ENCODE measurements at places on chromosomes 2 and 18.
A peak's percentile ranks its signal among the peaks of the same experiment; 100 is the strongest.

GRCh38 chr2:37865640-37866039, 59.4 kb upstream of the RMDN2 start:
- DNase-seq: no peak

GRCh38 chr2:94879982-94880377, 8.8 kb downstream of the TEKT4 start:
- no peak for DNase-seq

- no peak for DNase-seq
These were observed 114.8 kb upstream of the PTPRM start for GRCh38 chr18:7452331-7452730.

- no peak for DNase-seq
These were observed 370.9 kb downstream of the CNTNAP5 start for GRCh38 chr2:124395961-124396360.

DNA sequence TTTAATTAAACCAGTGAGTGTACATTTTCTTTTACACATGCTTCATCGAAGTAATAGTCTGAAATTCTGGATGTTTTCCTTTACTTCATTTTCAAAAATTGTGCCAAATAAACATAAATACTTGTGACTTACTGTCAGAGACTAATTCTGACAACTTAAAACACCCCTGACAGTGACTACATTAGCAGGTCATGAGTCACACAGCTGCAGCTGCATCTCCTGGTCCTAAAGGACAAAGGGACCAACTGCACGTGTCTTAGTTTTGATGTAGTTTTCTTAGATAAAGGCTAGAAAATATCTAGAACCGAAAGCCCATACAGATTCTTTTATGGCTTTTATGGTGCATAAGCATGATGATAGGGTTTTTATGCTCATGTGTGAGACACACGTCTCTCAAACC, 29.6 kb upstream of the DSC3 start:
- DNase-seq: no peak

DNA sequence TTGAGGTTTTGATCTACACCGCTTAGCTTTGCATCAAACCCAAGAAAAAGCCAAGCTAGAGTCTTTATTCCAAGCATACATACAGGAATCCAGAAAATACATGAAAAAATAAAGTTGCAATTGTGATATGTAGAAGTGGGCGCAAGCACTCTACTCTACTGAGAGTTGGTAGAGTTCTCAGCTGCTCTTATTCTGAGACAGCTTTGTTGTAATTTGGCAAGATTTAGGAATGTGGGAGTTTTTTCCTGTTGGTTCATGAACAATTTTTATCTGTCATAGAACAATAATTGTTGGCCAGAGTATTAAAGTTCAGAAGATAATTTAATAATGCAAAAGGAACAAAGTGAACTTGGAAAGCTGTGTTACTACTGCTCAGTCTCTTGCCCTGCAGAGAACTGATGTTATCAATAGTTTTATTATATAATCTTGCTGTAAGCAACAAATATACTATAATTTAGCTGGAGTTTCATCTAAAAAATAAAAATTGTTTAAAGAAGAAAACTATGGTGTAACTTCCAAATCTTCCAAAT, 302.0 kb upstream of the RND3 start:
- DNase-seq: no peak

GRCh38 chr2:18871430-18871829, 282.1 kb upstream of the NT5C1B start:
- DNase-seq: no peak

GRCh38 chr2:218776488-218776887, 5.5 kb upstream of the CYP27A1 start:
- no peak for DNase-seq

- DNase-seq: no peak
These were observed 556.4 kb downstream of the ERBB4 start for GRCh38 chr2:211982162-211982561.

DNA sequence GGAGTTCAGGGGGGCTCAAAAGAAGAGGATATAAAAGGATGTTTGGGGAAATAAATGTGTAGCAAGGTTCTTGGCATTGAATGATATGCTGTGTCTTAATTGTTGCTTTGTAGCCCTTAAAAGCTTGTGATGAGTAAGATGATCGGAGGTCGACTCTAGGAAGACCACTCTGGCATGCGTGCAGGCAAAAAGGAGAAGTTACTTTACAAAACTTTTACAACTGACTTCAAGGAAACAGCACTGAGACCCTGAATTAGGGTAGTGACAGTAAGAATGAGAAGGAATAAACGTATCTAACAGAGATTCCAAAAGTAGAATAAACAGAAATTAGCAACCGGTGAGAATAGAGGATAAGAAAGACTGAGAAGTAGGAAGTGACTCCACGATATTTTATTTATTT, 228.7 kb upstream of the TANK start:
- DNase-seq: no peak

DNA sequence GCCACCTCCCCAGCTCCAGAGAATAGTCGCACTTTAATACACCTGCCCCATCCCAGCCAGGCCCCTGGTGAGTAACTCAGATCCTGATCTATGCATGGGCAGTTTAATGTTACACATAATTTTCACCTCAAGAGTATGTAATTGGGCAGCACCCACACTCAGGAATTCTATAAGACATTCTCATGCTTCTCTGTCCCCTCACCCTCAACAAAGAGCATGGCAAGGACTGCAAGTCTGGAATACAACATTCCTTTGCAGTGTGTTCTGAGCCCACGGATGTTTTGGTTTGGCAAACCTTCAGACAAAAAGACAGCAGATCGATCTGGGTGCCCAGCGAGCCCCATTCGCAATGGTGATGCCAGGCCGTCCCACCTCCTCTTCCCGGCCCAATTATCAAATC, 4.9 kb upstream of the SLC14A1 start:
- DNase-seq: no peak

- DNase-seq: no peak
These were observed 119.4 kb downstream of the TMEM18 start for GRCh38 chr2:557635-558301.

GRCh38 chr2:119408221-119408619, 23.4 kb upstream of the TMEM37 start:
- no peak for DNase-seq

GRCh38 chr18:21439431-21439846, 161.1 kb downstream of the ESCO1 start:
- DNase-seq: no peak

DNA sequence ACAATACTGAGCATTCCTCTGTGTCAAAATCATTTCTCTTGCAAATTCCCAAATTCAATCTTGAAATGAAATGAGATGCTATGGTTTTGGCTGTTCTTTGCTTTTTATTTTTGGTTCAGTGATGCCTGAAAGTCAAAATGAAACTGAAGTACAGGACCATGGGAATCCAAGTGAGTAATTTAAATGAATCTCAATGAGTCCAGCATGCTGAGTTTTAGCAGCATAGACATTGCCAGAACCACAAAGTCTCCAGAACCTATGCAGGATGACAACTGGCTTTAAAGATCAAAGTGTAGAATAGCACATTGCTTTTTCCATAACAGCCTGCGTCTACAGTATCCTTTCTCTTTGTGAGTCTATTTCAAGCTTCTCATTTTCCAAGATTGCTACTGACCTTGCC, 1050.7 kb upstream of the PIK3C3 start:
- no peak for DNase-seq

- no peak for DNase-seq
These were observed 174.0 kb upstream of the NT5C1B start for GRCh38 chr2:18763338-18763737.

- DNase-seq: no peak
These were observed 336.7 kb upstream of the CNTNAP5 start for GRCh38 chr2:123688231-123688940.

DNA sequence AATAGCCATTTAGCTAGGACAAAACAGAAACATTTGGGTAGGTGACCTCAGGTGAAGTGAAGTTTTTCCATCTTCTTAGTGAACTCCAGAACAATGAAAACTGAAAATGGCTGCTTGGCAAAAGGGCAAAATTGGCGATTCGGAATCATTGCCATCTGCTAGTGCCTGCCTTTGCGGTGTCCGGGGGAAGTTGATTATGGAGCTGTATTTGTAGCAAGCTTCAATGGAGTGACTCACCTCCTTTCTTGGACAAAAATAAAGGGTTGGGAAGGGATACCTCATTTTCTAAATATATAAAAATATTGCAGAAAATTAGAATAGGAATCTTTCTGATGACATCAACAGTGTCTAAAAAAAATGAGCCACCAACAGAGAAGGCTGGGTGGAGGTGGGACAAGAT, 460.5 kb downstream of the TGIF1 start:
- no peak for DNase-seq

DNA sequence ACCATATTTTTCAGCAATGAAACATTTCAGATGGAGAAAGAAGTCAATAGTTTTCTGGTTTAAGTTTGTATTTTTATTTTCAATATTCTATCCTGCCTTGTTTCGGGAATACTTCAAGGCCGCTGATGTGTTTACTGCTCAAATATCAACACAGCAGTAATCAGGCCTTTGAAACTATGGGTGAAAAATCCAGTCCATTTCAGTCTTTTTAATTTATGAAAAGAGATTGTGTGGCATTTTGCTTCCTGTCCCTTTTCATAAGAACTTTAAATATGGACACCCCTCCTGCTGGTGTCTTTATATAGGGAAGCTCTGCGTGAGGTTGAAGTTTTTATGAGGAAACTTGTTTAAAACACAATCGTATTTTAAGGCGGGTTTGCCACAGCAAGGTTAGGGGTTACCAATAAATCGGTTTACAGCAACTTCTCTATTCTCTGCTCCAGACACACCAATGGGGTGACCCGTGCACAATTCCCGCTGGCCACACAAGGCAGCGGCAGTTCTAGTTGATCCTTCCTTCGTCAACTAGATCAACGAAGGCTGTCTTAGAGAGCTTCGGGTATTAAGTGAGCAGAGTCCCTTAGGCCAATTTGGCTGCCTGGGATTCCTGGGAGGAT, 1.2 kb upstream of the TANC1 start:
- no peak for DNase-seq

DNA sequence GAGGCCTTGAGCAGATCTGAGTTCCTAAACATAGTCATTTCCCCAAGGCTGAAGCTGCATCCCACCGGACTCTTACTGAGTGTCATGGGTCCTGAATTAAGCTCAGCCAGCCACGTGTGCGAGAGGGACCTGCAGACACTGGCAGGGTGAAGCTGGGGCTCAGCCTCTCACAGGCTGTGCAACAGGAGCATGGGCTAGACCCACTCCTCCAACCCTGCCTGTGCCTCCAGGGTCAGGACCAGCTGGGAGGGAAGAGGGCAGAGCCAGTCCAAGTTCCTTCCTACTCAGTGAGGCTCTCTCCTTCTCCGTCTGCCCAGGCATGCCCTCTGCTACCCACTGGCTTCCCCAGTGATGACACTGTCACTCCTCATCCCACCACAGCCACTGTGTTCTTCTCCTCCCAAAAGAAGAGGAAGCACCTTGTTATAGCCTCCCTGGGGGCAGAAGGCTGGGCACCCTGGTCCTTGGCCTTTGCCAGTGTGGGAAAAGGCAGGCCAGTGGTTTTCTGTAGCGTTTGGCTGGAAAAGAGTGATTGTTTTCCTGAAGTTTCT, 78.9 kb downstream of the KCNF1 start:
- DNase-seq: no peak

DNA sequence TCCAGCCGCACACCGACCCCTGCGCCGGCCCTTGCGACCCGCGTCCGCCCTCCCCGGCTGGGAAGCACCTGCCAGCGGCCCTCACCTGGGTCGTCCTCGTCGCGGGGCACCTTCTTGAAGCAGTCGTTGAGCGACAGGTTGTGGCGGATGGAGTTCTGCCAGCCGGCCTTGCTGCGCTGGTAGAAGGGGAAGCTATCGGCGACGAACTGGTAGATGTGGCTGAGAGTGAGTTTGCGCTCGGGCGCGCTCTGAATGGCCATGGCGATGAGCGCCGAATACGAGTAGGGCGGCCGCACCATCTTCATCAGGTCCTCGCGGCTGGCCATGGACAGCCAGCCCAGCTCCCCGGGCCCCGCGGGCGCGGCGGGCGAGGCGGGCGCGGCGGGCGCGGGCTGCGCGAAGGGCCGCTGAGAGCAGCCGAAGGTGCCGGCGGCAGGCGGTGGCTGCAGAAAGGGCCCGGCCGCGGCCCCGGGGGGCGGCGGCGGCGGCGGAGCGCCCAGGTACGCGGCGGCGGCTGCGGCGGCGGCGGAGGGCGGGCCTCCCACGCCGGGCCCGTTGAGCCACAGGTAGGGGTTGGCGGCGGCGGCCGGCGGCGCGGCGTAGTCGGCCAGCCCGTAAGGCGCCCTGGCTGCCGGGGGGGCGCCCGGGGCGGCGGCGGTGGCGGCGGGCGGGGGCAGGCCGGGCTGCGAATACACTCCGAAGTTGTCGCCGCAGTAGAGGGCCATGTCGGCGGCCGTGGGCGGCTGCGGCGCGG, 505 bp downstream of the FOXI3 start:
- DNase-seq: no peak

- DNase-seq: peak; percentile 95
These were observed 68.4 kb downstream of the MCFD2 start for GRCh38 chr2:46847185-46847710.

- DNase-seq: no peak
These were observed 90.3 kb downstream of the PIK3C3 start for GRCh38 chr18:42045346-42045745.

- no peak for DNase-seq
These were observed 162.2 kb downstream of the BAZ2B start for GRCh38 chr2:159454185-159454584.

DNA sequence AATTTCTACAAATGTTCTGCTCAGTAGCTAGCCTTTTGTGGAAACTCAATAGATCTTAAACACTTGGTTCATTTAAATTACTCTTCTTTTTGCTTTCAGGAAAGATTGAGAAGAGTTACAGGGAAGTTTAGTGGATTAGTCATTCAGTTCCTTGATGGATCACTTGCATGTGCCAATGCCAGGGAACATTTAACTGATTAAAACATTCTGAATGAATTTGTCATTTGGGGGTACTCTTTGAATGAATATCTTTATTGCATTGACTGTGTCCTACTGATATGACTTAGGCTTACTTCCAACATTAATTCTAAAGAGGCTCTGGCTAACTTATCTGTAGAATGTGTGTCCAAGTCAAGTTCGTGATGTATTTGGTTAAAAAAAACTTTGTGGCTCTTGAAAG, 199.8 kb downstream of the PLCL1 start:
- no peak for DNase-seq

DNA sequence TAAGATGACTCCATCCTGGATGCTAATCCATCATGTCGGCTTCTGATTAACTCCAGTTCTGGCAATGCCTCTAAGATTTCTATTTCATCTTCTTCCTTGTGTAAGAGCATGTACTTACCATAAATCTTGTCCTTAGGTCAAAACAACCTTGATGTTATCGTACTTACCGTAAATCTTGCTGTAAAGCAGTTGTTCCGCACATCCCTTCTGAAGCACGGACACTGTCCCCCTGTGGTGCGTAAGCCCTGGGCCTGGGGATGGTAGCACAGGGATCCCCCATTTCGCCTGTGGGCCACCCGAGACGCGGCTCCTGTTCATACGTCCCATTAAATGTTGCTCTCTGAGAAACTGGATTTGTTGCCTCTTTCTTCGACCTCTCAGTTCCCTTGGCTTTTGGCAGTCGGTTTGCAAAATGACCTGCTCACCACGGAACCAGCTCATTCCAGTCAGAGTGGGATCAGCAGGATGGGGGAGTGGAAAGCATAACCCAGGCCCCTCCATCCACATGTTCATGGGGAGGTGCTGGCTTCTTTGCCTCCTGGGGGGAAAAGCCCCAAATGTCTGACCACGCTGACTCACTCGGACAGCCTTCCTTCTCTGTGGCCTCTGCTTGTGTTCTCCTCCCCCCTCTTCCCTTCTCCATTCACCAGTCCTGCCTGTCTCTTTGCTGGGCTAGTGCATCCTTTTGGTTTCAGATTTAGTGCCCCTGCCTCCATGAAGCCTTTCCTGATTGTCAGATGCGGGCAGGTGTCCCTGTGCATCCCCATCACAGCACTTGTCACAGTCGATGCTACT, 49.9 kb downstream of the RAB31 start:
- no peak for DNase-seq
